ENCODE measurements at places on chromosomes 12 and 14. TPM values are rescaled to one million over a fixed set of nuclear protein-coding genes. Genes with fewer than 3 reads are reported as not detected.

DNA sequence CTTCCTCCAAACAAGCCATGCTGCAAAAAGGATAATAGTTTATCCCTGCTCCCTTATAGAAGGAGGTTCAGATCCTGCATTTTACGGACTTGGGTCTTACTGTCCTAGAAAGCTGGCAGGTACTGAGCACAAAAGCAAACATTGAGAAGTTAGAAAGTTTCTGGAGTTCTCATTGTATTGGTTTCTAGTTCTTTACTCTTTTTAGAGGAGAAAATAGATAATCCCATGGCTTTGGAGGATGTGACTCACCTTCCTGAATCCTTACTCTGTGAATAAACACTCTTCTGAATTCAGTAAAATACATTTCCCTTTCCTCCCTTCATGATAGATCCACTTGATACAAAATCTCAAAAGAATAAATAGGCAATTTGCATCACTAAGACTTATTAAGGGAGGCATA lies 188.9 kb downstream of the NPAS3 start:
- DNase-seq, result no peak
- no peaks in the 10 kb centered on the region for H3K4me1 ChIP-seq
- no peaks in the 10 kb centered on the region for H3K27me3 ChIP-seq
- H3K4me3 ChIP-seq, result no peak overlapping the region
- no peak overlapping the region for H3K27ac ChIP-seq

The DBX2 gene
- total RNA-seq, result not detected

DNA sequence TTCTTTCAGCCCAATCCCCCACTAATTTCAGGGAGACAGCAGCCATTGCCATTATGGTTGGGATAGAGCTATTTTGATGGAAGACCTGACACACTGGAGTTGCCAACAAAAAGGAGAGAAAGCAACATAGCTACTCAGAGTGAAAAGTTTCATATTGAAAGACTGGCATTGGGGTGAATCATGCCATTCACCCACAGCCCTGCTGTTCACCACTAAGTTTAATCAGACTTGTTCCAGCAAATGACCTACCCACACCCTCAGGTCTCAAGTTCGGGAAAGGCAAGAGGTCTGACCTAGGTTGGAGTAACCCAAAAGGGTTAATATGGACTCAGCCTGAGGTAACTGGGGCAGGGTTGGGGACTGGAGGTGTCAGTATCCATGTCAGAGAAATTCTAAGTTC lies 169.2 kb downstream of the PAWR start:
- no peak overlapping the region for H3K27ac ChIP-seq
- no peaks in the 10 kb centered on the region for H3K36me3 ChIP-seq
- DNase-seq, result no peak
- H3K27me3 ChIP-seq, result no peaks in the 10 kb centered on the region

The SSTR1 gene
- not detected for total RNA-seq

DNA sequence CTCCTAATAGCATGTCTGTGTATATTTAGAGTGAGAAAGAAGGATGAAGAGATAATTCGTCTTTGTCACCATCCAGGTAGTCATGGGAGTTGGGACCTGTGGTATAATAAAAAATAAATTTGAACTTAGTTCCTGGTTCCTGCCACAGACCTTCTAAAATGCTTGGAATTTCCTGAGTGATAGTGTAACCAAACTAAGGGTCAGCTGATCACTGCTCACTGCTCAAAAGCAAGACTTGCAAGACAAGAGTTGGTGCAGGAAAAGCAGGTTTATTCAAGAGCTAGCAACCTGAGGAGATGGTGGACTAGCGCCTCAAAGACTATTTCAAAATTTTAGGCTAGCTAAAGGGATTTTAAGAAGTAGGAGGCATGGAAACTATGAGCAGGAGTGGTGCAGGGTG lies 19.1 kb downstream of the ANG start:
- DNase-seq, result no peak
- H3K27ac ChIP-seq, result no peak overlapping the region
- H3K27me3 ChIP-seq, result no peaks in the 10 kb centered on the region
- no peaks in the 10 kb centered on the region for H3K36me3 ChIP-seq
- H3K4me3 ChIP-seq, result no peak overlapping the region
- no peaks in the 10 kb centered on the region for H3K4me1 ChIP-seq

- H3K4me3 ChIP-seq, result no peak overlapping the region
- H3K27ac ChIP-seq, result no peak overlapping the region
- H3K27me3 ChIP-seq, result no peaks in the 10 kb centered on the region
- H3K4me1 ChIP-seq, result peaks cover 70% of the 10 kb centered on the region
Observed at GRCh38 chr12:7096979-7097378, 4.7 kb upstream of the C1R start.
